ENCODE measurements at places on chromosomes 6 and 20.

DNA sequence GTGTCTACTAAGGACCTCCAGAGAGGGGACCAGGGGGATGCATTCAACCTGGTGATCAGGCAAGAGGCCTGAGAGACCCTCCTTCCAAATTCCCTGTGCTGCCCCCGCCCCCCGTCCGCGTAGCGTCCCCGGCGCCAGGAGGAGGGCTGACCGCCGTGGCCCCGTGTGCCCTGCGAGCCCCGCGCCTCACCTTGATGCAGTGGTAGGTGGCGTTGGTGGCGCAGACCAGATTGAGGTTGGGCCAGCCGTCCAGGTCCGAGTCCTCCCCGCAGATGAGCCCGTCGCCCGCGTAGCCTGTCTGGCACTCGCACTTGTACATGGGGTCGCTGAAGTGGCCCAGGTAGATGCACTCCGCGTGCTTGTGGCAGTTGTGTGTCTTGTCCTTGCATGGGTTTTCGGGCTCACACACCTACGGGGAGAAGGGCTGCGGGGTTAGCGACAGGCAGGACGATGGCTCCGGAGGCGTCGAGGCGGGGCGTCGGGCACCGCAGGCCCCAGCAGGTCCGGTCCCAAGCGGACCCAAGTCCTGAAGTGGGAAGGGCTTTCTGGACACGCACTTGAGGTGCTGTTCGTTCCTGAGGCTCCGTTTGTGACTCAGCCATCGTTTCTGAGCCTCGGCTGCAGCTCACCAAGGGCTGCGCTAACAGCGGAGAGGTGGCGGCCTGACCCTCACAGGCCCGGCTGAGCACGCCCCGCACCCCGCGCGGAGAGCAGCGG lies 21.7 kb downstream of the THBS2 start:
- no peak for DNase-seq

DNA sequence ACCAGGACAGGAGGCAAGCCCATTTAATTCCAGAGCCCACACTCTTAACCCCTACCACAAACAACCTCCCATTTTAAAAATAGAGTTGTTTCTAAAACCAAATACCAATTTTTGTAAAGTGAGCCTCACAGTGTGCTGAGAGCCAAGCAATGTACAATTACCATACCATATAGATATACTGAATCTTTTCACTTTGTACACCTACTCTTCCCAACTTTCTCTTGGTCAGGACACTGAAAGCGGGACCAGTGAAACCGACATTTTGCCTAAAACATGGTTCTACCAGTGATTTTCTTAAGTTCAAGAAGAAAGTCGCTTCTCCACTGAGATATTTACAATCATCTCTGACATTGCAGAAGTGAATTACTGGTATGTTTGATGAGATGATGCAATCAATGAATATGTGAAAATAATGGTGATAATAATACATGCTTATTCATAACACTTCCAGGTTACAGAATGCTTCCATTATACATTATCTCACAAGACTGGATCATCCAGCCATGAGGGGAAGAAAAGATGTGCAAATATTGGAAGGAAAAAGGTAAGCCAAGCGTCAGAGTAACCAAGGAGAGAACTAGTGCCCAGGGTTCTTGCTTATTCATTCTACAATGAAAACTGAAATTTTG lies 74.1 kb downstream of the HIVEP2 start:
- no peak for DNase-seq

DNA sequence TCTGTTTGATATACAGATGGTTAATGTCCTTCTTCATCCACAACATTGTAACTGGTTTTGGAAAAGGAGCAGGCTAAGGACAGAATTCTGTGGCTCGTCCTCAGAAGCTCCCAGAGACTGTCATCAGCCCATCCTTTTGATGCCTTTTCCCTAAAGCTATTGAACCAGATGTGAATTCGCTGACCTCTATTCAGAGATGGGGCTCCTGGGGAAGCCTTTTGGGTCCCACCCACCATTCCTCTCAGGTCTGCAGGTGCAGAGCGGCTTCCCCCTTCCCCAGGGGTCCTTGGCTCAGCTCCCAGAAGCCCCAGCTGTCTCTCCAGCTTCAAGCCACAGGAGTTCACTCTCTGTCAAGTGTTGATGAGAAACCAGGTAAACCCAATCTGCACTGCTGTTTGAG lies 191.7 kb downstream of the SMOC2 start:
- peak; percentile 51 for DNase-seq

DNA sequence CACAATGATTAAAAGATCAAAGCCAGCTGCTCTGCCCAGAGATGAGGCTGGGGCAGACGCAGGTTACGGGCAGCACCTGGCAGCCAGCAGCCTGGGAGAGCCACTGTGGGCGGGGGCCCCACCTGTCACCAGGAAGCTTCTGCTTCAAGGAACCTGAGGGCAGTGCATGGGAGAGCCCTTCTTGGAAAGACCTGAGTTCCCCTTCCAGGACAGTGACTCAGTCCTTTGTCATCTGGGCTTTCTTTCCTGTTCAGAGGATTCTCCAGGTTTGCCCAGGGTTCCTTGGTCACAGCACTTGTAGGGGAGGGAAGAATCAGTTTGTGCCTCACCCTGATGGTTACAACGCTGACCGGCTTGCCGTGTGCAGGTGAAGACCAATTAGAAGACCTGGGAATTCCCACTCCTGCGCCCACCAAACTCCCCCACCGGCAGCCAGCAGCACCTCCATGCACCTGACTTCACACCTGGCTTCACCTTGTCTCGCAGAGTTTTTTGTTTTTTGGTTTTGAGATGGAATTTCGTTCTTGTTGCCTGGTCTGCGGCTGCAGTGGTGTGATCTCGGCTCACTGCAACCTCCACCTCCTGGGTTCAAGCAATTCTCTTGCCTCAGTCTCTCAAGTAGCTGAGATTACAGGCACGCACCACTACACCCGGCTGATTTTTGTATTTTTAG lies 2.0 kb downstream of the ZBP1 start:
- no peak for DNase-seq

DNA sequence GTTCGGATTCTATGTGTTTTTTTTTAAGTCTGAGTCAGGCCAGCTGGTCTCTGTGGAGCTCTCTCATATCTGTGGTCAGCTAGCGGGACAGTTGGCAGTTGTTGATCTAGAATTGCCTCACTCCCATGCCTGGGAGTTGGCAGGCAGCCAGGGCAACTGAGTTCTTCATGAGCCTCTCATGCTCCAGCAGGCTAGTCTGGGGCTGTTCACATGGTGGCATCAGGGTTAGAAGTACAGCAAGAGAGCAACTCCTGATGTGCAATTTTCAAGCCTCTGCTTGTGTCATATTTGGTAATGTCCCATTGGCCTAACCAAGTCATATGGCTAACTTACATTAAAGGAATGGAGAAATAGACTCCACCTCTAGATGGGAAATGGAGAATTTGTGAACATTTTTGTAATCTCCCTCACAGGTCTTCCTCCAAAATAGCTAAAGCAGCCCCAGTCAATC lies 6.7 kb upstream of the IFT52 start:
- no peak for DNase-seq

GRCh38 chr20:63742381-63743024 lies 2.9 kb downstream of the SLC2A4RG start:
- DNase-seq = no peak

GRCh38 chr6:80357674-80358073 lies 251.2 kb downstream of the BCKDHB start:
- no peak for DNase-seq

DNA sequence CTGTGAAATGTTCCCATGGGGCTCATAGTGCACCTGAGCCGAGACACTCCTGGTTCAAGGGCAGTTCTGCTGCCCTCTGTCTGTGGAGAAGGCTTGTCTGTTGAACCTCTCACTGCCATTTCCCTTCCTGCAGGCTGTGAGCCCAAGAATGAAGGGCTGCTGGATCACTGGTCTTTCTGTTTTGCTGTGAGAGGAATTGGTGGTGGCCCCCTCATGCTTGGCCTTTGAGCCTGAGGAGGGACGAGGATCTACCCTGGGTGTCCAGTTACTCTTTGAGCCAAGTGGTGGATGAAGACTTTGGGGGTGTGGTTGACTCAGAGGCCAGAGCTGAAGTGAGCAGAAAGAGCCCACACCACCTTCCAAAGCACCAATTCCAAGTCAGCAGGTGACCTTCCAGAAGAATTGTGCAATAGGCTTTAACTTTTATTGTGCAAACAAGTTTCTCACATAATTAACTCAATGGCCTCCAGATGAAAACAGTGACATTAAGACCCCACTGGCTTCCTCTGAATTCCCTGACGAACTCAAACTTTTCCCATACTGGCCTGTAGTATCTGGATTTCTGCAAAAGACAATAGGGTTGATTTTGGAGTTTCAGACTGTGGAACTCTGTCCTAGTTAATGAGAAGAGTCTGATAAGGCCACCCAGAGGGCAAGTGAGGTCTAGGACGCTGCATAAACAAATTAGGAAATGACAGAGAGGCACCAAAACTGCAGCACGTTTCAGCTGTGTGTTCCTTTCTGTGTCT lies 101.5 kb downstream of the PHACTR3 start:
- DNase-seq = no peak

DNA sequence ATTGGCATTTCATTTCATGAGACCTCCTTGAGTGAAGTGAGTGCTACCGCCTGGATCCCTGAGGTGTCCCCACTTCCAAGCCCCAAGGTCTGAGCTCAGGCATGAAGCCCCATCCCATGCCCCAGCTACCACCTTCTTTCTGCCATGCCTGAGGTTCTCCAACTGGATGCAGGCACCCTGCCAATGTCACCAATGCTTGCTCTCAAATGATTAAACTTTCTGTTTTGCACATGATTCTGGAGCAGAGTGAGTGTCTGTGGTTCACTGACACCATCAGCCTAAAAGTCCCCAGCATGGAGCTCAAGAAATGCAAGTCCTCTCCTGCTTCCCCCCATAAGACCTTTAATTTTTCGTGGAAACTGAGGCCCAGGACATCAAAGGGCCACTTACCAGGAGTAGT lies 43.7 kb upstream of the BPIFA2 start:
- no peak for DNase-seq

GRCh38 chr20:37936451-37936850 lies 33.5 kb downstream of the VSTM2L start:
- DNase-seq = no peak

DNA sequence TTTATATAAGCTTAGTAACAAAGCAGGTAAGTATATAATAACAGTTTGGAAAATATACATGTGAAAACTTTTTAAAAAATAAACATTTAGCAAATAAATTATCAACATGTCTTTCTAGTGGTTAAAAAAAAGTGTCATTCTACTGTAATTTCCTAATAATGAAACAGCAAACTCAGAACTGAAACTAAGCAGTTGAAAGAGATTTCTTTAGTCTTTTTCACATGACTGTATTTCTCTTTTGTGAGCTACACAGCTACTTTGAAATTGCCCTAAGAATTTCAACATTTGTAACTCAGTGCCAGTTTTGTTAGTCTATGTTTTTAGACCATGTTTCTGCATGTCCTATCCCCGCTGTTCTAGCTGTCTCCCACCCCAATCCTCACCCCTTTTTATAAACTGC lies 28.4 kb upstream of the SDHAF4 start:
- DNase-seq = no peak

GRCh38 chr6:106094261-106094963 lies 8.3 kb downstream of the PRDM1 start:
- DNase-seq = no peak

- peak; percentile 13 for DNase-seq
Observed at GRCh38 chr6:161547617-161548016, 273.8 kb upstream of the AGPAT4 start.

DNA sequence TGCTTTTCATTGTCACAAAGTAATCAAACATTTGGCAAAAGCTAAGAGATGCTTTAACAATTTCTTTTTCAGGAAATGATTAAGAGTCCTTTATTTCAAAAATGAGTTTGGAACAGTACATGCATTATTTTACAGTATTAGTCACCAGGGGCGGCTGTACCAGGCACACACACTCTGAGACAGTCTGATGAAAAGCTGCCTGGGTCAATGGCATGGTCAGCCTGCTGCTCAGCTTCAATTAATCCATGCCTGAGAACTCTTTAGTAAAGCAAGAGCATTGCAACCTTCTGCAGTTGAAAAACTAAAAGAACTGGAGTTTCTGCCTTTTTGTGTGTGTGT lies 105.5 kb downstream of the TULP4 start:
- DNase-seq = no peak

DNA sequence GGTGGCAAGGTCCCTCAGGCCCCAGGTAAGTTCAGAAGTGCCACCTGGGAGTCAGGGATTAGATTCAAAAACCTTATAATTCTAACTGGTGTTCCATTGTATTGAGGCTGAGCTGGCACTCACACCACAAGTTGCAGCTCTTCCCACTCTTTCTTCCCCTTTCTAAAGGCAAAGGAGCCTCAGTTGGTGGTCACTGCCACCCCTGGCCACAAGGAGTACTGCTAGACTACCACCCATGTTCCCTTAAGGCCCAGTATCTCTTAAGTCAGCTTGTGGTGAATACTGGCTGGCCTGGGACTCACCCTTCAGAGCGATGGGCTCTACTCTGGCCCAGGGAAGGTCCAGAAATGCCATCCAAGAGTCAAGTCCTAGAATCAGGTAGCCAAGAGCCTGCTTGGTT lies 421.1 kb upstream of the KHDRBS2 start:
- no peak for DNase-seq

- no peak for DNase-seq
Observed at GRCh38 chr6:40542175-40542764, 44.9 kb downstream of the LRFN2 start.

- DNase-seq = no peak
Observed at GRCh38 chr6:113315879-113316278, 541.3 kb upstream of the MARCKS start.

DNA sequence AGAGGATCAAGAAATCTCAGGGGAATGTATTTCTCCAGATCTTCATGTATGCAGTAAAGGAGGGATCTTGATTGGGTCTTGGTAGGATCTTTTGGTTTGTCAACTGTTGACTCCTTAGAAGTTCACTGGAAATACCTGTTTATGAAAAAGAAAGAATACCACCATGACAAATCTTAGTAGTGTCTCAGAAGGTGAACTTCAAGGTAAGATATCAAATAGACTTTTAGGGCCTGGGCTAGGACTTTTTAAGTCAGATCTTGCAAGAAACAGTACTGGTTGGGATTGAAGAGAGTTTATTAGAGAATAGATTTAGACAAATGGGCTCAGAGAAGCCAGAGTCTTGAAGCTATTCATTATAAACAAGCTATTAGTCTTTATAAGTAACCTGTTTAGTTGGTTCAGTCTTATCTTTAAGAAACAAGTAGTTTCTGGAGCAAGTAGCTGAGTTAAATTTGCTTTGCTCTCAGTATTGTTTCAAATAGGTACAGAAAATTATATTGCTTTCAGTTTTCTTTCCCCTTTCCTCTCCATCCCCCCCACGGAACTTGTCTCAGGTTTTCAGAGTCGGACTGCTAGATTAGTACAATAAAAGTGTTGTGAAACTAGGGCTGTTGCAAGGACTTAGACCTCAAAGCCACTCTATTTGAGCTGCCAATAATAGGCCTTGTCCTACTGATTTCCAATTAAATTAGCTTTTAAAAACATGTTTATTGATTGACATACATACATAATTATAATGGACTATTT lies 529.1 kb upstream of the CITED2 start:
- DNase-seq = no peak

DNA sequence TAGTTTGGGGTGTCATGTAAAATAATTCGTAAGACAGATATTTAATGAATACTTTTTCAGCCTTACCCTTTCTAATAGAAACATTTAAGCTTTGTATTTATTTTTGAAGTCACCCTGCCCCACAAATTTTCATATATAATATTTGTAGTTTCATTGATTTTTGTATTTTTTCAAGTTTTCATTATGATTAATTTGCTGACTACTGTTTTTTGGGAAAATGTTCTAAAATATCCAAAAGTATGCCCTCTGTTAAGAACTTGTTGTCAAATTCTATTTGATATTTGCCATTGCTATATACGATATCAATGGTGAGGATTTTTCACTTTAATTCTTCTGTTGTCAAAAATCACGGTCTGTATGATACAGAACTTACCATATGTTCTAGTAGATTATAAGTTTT lies 793.9 kb upstream of the CITED2 start:
- no peak for DNase-seq
